ENCODE measurements at places on chromosomes 3 and 15.

DNA sequence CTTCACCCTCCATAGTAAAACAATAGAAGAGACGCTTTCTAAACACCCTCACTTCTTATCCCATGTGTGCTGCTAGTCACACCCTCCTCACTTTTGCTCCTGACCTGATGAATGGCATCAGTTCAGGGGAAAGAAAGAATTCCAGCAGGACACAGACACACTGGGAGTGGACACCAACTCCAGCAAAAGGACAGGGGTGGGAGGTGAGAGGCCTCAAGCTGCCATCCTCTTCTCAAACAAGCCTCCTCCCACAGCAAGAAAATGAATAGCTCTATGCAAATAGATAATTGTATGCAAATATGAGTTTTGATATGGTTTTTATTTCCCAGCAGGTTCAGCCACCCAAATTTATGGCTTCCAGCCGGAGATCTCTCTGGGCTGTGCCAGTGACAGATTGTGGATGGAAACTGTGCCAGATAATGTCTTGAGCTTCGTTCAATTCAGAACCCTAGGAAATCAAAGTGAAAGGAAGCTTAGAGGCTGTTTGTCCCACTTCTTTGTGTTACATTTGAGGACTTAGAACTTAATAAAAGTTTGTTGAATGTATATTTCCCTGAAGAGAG lies 209.3 kb upstream of the PPP2R3A start:
- DNase-seq: no peak

DNA sequence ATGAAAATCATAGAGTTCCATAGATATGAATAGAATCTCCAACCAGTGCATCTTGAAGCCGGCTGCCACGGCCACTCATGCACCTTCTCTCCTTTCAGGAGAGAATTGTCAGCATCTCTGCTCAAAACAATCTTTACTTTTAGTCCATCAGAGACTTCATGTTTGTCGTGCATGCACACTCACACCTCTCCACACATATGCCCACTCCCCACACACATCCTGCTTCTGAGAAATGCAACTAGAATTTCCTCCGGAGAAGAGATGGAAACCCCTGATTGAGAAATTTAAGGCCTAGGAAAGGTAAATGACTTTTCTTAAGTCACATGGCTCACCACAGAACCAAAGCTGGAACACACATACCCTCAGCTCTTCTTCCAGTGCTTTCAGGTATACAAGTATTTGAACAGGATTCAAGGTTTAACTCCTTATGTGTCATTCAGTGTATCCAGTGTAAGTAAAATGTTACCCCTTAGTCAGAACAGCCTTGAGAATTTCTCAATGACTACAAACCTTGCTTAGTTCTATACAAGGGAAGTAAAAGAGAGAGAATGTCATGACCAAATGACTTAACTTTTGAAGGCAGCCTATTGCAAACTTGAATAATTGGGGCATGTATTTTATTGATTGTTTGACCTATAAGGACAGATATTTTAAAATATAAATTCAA lies 69.1 kb upstream of the TSEN2 start:
- no peak for DNase-seq

- no peak for DNase-seq
Observed at GRCh38 chr3:183182732-183183610, 20.4 kb upstream of the LAMP3 start.

DNA sequence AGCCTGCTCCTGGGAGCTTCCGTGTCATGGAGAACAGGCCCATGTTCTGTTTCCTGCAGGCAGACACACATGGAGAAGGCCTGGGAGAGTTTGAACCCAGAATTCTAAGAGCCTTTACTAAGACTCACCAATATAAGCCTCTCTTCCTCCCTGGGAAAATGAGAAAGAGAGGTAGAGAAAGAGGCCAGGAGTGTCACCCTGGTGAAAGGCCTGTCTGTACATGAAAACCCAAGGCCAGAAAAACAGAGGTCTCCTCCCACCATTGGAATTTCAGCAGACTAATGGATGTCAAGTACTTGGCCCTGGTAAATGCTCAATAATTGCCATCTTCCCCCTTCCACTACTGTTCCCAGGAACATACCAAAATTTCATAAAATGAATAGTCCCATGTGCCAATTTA lies 117.6 kb downstream of the TOP2B start:
- no peak for DNase-seq

DNA sequence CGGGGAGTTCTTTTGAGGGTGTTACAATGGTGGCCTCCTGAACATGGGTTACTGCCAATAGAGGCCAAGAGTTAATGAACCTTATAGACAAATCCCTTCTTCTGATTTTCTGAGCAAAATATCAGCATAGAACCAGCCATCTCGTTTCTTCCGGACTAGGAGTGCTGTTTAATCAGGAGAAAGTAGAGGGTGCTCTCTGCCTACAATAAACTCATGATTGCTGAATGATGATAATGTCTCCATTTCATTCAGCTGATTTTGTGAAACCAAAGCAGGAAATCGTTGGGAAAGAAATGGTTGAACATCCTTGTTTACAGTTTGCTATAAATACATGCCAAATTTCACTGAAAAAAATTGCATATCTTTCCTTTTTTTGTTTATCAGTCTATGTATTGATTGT lies 142.8 kb upstream of the PLSCR5 start:
- DNase-seq: no peak

- DNase-seq: no peak
Observed at GRCh38 chr3:197216169-197216860, 82.1 kb downstream of the DLG1 start.

DNA sequence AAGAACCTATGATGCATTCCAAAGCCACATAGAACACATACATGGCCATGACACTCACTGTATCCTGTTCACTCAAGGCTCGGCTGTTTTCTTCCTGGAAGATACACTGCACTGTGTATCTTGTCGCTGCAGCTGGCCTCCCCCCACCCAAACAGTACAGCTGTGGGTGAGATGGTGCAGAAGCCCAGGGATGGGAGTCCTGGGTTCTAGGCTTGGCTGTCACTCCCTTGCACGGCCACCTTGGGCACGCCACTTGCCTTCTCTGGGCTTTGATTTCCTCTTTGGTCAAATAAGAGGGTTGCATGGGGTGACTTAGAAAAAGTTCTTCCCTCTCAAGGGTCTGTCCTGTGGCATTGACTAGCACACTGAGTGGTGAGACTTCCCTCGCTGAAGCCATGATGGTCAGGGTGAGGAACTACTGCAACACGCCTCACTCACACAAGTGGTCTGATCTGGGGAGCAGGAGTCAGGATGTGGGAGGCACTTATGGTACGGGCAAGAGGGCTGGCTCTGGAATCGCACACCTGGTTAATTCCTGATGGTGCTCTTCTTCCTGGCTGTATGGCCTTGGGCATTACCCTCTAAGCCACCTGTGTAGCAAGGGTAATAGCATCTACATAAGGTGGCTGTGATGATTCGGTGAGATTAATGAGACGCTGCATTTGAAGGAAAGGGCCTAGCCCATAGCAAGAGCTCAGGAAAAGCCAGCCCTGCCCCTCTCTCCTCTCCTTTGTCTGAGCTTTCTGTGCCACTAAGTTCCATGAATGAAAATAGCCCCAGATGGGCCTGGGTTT lies 44.0 kb downstream of the ANP32A start:
- no peak for DNase-seq

DNA sequence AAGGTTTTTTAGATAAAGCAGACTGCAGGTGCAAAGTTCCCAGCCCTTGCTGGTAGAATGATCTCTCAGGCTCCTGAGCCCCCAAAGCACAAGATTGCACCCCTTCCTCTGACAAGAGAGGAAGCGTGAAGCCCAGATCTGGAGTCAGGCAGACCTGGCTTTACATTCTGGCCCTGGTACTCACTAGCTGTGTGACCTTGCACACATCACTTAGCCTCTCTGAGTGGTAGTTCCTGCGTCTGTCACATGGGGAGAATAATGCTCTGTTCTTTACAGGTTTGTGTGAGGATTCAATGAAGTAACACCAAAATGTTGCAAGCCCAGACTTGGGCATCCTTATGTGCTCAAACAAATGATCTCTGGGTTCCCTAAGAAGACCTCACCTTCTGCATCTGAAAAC lies 141.5 kb downstream of the SMAD6 start:
- no peak for DNase-seq

GRCh38 chr3:53880396-53881345 lies 1.3 kb downstream of the ACTR8 start:
- no peak for DNase-seq

DNA sequence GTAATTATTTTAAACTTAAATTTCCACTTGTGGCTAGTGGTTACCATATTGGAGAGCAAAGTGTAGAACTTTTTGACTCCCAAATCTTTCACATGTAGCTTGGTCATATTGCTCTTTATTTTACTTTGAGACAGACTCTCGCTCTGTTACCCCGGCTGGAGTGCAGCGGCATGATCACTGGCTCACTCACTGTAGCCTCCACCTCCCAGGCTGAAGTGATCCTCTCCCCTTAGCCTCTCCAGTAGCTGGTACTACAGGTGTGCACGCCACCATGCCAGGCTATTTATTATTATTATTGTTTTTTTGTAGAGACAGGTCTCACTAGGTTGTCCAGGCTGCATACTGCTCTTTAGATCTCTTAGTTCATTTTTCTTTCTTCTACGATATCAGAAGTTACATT lies 3.9 kb downstream of the FNDC3B start:
- no peak for DNase-seq

DNA sequence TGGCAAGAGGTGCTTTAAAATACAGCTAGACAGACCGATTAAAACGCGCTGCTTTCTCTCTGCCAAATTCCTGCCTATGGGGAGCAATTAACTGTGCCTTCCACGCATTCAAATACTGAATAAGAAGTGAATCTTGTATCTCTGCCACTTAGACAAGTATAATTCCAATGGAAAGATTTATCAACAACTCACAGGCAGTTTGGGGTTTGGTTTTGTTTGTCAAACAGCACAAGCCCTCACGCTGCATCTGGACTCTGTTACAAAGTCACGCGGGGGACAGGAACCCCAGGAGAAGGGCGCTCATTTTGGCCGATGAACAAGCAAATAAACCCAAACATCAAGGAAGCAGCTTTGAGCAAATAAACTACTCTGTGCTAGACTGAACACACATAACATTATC lies 61.8 kb upstream of the TMCO5A start:
- no peak for DNase-seq

- no peak for DNase-seq
Observed at GRCh38 chr15:101657968-101658784, 6.0 kb upstream of the TM2D3 start.

DNA sequence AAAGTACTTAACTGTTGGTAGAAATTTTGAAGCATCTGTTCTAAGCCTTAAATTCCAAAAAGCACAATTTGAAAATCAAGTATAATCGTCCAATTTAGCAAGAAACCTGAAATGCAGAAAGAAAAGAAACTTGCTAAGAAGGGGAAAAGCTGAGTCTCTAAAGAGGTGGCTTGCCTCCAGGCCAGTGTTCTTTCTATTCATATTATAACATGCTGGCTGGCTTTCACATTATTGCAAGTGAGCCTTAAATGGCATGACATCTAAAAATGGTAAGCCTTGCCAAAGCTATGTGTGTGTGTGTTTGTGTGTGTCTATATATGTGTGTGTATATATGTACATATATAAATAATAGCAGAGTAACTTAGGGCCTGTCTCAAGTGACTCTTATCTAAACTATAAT lies 89.5 kb downstream of the FGF12 start:
- DNase-seq: no peak

GRCh38 chr3:13539292-13539638 lies 9.7 kb upstream of the FBLN2 start:
- DNase-seq: no peak

DNA sequence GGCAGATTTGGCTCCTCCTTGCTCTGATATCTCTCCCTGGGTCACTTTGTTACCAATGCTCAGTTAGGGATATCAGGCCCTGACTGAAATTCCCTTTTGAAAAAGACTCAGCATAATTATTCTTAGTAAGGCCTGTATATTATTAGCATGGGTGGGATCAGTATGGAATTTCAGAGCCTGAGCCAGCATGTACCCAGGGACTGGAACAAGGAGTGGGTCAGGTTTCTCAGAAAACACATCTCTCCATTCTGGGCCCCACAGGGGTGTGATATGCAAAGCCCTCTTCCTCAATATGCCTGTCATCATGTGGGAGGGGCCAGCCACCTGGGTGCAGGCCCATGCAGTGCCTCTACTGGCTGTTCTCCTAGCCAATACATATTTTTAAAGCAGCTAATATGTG lies 423.2 kb downstream of the EPHB1 start:
- DNase-seq: no peak

GRCh38 chr3:61158216-61158615 lies 93.0 kb downstream of the FHIT start:
- DNase-seq: no peak

DNA sequence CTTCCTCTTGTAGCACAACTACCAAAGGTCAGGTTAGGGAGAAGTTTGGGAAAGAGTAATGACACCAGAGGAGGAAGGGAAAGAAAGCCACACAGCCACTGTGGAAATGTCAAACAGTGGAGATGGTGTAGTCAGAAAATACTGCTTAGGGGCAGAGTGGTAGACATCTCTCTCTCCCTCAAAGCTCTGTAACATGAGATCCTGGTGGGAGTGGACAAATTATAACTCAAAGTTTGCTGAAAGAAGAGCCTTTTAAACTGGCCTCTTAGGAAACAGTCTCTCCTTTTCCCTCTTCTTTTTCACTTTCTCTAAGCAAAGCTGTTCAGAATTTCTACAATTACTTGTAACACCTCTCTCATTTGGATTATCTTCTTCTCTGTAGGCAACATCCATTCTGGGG lies 55.8 kb downstream of the LRRN1 start:
- no peak for DNase-seq

- DNase-seq: no peak
Observed at GRCh38 chr15:78726870-78727551, 84.3 kb downstream of the ADAMTS7 start.

DNA sequence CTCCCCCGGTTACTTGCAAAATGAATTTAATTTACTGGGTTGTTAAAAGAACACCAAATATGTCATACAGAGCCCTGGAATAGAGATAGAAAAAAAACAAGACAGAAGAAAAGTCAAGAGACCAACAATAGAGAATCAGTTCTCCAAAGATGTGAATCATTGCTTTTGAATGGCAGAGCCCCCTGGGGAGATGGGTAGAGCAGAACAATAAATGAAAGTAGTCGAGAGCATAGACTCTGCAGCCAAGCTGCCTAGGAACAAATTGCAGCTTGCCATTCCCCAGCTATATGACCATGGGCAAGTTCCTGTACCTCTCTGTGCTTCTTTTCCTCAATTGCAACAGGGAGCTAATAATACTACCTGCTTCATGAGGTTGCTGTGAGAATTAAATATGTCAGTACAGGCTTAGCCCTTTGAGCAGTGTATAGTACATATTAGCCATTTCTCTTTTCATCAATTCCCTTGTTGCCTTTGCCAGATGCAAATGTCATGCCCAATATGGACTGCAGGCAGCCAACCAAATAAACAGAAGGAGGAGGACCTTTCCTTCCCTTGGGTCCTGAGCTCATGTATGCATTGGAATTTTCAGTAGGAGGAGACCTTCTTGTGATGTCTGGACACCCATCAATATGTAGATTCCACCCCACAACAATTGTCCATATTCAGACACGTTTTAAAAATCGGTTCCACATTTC lies 25.0 kb upstream of the BFSP2 start:
- DNase-seq: no peak

GRCh38 chr3:99767291-99767690 lies 50.4 kb upstream of the CMSS1 start:
- no peak for DNase-seq

DNA sequence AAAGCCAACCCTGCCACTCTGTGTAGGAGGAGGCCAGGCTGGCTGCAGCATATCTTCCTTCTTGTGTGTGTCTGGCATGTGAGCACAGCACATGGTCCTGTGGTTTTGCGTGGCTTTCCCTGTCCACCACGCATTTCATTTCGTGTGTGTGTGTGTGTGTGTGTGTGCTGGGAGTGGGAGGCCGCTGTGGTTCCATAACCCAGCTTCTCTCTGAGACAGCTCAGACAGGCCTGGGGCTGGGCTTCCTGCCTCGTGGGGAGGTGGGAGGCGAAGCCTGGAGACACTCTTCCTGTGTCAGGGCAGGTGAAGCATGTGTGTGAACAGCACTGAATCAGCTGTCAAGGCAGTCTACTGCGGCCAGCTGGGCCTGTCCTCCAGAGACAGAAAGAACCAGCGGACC lies 16.0 kb upstream of the MRPS22 start:
- no peak for DNase-seq
